ENCODE measurements at places on chromosomes 4 and X. TPM values are rescaled to one million over a fixed set of nuclear protein-coding genes. Genes with fewer than 3 reads are reported as not detected.

The LIAS gene
- 46.3 TPM for total RNA-seq

The EIF4E gene
- 181 TPM for total RNA-seq

The OTC gene
- total RNA-seq: not detected

- H3K4me1 ChIP-seq: no peaks in the 10 kb centered on the region
- H3K27ac ChIP-seq: no peak overlapping the region
- no peaks in the 10 kb centered on the region for H3K36me3 ChIP-seq
- H3K4me3 ChIP-seq: no peak overlapping the region
- H3K27me3 ChIP-seq: no peaks in the 10 kb centered on the region
Observed at GRCh38 chr4:90357117-90357710, 230.0 kb downstream of the CCSER1 start.

DNA sequence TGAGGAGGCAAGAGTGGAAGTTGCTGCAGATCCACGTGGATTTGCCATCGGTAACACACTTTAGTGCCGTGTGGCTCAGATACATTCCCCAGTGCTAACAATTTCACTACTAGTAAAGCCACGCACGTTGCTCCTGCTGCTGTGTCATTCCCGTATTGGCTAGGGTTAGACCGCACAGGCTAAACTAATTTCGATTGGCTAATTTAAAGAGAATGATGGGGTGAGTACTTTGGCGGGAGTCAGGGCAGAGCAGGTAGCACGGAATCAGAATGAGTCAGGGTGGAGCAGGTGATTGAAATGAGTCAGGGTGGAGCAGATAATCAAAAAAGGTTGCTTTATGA, 1337.5 kb downstream of the FSTL5 start:
- no peaks in the 10 kb centered on the region for H3K4me1 ChIP-seq
- no peaks in the 10 kb centered on the region for H3K36me3 ChIP-seq
- H3K27me3 ChIP-seq: no peaks in the 10 kb centered on the region

- no peaks in the 10 kb centered on the region for H3K27me3 ChIP-seq
- DNase-seq: no peak
- H3K36me3 ChIP-seq: peaks cover 3% of the 10 kb centered on the region
- H3K27ac ChIP-seq: no peak overlapping the region
- no peak overlapping the region for H3K4me3 ChIP-seq
Observed at GRCh38 chr4:165175879-165176278, 31.5 kb upstream of the KLHL2 start.

GRCh38 chr4:185576962-185577950, 41.9 kb upstream of the PDLIM3 start:
- no peaks in the 10 kb centered on the region for H3K4me1 ChIP-seq
- no peak for DNase-seq
- H3K4me3 ChIP-seq: no peak overlapping the region
- no peaks in the 10 kb centered on the region for H3K36me3 ChIP-seq
- H3K27me3 ChIP-seq: peaks cover 26% of the 10 kb centered on the region

GRCh38 chrX:74270393-74270792, 33.6 kb upstream of the ZCCHC13 start:
- no peak for DNase-seq
- no peak overlapping the region for H3K4me3 ChIP-seq
- peaks cover 13% of the 10 kb centered on the region for H3K36me3 ChIP-seq

DNA sequence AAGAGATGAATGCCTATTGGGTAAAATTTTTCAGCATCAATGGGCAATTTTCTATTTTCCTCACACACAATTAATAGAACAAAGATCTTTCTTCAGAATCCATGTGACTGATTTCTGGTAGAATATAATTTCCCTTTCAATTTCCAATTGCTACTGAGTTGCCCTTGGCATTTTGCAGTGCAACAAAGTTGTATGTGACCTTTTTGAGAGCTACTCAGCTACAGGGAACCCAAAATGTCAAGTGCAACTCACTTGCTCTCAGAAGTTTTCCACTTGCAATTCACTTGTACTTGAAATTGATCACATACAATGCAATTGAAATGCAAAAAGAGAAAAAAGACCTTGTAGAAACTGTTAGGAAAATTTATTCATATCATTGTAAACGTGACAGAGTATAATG, 245.5 kb downstream of the BANK1 start:
- H3K27me3 ChIP-seq: peaks cover 4% of the 10 kb centered on the region
- H3K27ac ChIP-seq: no peak overlapping the region
- H3K4me3 ChIP-seq: no peak overlapping the region
- DNase-seq: no peak

DNA sequence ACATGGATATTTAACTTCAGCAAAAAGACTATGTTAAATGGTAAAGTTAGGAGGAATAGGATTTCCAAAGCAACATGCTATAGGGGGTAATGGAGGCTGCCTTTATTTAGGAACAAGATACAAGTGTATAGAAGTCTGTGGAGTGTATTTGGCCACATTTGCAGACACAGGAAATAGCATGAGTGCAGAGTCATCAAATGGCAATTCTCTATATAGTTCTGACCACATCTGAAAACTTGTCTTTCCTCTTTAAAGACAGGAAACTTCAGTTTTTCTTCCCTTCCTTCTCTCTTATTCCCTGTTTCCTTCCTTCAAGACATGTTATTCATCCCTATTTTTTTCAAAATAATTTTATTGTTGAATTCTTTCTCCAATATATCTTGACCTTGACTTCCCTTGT, 119.3 kb upstream of the PITX2 start:
- DNase-seq: no peak
- H3K27me3 ChIP-seq: no peaks in the 10 kb centered on the region
- no peaks in the 10 kb centered on the region for H3K4me1 ChIP-seq
- H3K36me3 ChIP-seq: no peaks in the 10 kb centered on the region
- H3K4me3 ChIP-seq: no peak overlapping the region

- no peak overlapping the region for H3K4me3 ChIP-seq
- no peaks in the 10 kb centered on the region for H3K27me3 ChIP-seq
- H3K36me3 ChIP-seq: no peaks in the 10 kb centered on the region
- no peak overlapping the region for H3K27ac ChIP-seq
- no peaks in the 10 kb centered on the region for H3K4me1 ChIP-seq
- DNase-seq: no peak
Observed at GRCh38 chrX:113933931-113934330, 650.0 kb upstream of the HTR2C start.

DNA sequence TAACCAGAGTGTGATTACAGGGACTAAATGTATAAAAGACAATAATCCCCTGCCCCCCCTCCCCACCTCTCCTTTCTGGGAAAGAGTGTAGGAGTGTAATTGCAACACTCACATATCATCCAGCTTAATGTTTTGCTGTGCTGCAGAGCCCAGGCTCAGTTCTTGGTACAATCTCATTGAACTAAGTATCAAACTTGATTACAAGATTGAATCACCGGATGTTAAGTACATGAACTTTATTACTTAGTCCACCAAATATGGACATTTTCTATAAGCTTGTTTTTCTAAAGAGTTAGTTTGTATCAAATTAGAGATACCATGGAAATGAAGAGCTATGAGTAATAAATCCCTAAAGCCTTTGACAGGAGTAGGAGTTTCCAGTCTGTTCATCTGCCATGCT, 559.1 kb downstream of the ZNF674 start:
- DNase-seq: no peak
- H3K27me3 ChIP-seq: no peaks in the 10 kb centered on the region

GRCh38 chr4:184282251-184282713, 64.6 kb upstream of the ENPP6 start:
- H3K36me3 ChIP-seq: peaks cover 9% of the 10 kb centered on the region
- H3K27me3 ChIP-seq: no peaks in the 10 kb centered on the region
- H3K27ac ChIP-seq: peak overlapping the region; percentile 94
- H3K4me1 ChIP-seq: peaks cover 73% of the 10 kb centered on the region
- peak; percentile 76 for DNase-seq

DNA sequence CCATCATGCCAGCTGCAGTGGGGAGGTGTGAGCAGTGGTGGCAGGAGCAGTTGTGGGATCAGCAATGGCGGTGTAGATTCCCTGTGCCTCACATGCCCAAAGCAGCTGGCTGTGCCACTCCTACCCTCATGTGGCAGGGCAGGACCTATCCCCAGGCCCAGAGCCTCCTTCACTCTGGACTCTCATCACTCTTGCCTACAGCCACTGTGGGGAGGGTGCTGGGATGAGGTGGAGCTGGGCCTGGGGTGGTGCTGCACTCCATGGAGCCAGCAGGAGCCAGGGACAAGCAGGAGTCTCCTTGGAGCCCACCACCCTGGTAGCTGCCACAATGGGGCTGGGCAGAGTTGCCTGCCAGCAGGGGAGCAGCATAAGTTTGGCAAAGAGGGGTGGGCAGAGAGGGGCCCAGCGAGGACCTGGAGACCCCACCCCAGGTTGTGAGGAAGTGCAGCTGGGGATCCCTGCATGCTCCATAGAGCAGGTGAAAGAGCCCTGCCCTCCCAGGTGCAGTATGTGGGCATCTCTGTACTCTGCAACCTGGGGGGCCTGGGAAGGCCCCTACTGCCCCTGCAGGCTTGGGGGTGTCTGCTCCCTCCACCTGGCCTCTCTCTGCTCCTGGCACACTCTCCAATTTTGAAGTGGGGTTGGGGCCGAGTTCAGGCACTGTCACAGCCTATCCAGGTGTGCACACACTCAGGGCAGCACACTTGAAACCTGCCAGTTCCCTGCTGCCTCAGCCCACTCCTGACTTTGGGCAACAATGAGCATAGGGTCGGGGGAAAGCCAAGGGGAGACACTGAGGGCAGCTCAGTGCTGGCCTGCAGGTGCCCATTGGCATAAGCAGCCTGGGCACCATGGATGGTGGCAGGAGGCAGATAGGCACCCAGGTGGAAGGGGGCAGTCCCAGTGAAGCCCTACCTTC, 74.0 kb upstream of the INTU start:
- no peak for DNase-seq
- H3K36me3 ChIP-seq: no peaks in the 10 kb centered on the region
- no peaks in the 10 kb centered on the region for H3K4me1 ChIP-seq
- no peaks in the 10 kb centered on the region for H3K27me3 ChIP-seq
